ENCODE measurements at places on chromosomes 13 and 19. TPM values are rescaled to one million over a fixed set of nuclear protein-coding genes. Genes with fewer than 3 reads are reported as not detected.

GRCh38 chr19:1407528-1408299 lies at the start of gene DAZAP1:
TSS of gene DAZAP1 (plus strand) at chr19:1407586. CDS start at chr19:1407774, 188 bp downstream.
- no peak for DNase-seq

- peak; percentile 69 for DNase-seq
Observed at GRCh38 chr19:48963371-48964204, 1.5 kb upstream of the FTL start.

GRCh38 chr13:112730157-112730671 lies 40.4 kb downstream of the ATP11A start:
- DNase-seq: no peak

NUP58 gene
- 50.6 TPM for total RNA-seq

ZNF865 gene
- total RNA-seq: 26.8 TPM

SCN1B gene
- 3.0 TPM for total RNA-seq
